Stimulated activated effector memory CD8-positive, alpha-beta T cell treated with anti-CD3 and anti-CD28 coated beads, Interleukin-12 subunit alpha, Interleukin-12 subunit beta, amount 100 ng/mL, for 72 hours (primary cell): ENCODE measurements at places on chromosomes 2 and 18.

DNA sequence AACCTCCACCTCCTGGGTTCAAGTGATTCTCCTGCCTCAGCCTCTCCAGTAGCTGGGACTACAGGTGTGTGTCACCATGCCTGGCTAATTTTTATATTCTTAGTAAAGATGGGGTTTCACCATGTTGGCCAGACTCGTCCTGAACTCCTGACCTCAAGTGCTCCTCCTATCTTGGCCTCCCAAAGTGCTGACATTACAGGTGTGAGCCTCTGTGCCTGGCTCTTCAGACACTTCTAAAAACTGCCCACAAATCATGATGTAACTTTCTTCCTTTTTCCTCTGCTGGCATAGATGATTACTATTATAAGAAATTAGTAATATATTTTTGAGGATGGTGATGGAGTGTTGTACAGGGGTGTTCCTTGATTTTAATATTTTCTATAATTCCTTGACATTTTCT, 6.0 kb downstream of the OSBPL6 start:
- no peak for DNase-seq

- no peak for DNase-seq
These were observed 38.2 kb downstream of the CERS6 start for GRCh38 chr2:168494190-168494711.

DNA sequence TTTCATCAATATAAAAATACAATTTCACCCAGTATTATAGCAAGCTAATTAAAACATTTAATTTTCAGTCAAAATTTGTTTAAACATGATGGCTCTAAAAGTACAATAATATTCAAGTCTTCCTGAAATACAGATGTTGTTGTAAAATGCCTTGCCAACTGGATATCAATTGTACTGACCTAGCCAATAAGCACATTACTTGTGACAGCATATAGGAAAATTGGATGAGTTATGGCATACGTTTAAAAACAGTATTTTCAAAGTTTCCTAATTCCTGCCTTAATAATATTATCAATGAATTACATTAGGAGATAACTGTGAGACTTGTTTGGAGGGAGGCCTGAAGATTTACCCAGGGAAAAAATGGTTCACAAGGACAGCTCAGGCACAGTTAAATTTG, 336.9 kb upstream of the CDH20 start:
- no peak for DNase-seq

DNA sequence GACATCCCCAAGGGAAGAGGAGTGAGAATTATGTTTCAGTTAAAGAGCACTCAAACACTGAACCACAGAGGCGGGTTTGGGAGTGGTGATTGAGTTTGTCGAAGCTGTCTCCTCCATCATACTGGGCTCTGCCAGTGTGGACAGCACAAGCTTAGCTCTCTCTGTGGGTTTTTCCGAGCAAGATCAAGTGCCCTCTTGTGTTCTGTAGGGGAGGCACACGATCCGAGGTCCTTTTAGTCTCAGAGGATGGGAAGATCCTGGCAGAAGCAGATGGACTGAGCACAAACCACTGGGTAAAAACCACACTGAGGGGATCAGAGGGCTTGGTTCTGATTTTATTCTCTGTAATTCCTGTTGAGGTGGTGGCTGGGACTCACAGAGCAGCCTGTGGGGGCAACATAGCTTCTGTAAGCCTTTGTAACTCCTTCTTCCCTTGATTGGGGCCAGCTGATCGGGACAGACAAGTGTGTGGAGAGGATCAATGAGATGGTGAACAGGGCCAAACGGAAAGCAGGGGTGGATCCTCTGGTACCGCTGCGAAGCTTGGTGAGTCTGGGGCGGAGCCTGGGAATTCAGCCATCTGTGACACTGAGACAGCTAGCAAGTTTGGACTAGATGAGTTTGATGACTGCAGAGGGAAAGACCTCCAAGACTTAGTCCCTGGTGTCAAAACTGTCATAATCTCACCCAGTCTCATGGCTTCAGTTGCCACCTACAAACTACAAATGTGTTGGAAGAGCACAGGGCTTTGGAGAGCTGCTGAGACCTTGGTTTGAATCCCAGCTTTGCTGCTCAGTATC, 2.0 kb downstream of the NAGK start:
- DNase-seq, result no peak

DNA sequence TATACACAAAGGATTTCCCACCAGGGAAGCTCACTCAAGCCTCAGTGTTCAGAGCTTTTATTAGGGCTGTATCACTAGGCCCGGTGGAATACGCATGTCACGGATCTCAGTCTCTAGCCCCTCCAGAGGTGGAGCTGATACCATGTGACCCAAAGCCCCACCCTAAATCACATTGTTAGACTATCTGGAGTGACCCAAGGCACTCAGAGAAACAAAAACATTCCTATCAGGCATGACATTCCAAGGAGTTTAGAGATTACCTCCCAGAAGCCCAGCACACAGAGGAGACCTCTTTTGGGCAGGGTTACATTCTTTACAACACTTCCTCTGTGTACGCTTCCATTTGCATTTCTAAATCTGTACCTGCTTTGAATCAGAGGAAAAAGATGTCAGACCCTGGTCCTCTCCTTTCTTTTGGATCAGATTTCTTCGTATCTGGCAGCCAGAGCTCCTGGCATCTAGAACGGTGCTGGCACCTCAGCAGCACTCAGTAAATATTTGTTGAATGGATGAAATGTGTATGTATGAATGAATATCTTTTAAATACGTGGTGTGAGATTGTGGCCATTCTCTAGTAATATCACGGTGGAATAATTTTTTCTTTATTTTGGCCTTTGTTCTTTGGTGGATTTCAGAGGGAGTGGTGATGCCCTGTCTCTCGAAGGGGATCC, 37.7 kb upstream of the SMAD2 start:
- no peak for DNase-seq

GRCh38 chr2:127683056-127683455, 7.7 kb upstream of the LIMS2 start:
- DNase-seq, result no peak

DNA sequence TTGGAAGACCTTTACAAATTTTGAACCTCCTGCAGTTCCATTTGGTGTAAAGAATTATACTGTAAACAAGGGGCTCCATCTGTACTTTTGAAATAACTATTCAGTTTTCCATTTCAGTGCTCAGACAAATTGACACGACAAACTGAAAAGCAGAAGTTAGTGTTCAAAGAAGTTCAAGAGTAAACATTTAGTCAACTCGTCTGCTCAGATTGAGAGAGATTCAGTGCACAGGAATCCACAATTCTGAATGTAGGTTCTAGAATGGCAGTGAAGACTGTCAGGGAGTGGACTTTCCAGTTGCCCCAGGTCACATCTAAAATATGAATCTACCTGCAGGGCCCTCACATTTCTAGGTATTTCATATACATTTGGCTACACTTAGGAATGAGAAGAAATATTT, 322.3 kb upstream of the TCF4 start:
- DNase-seq, result no peak

DNA sequence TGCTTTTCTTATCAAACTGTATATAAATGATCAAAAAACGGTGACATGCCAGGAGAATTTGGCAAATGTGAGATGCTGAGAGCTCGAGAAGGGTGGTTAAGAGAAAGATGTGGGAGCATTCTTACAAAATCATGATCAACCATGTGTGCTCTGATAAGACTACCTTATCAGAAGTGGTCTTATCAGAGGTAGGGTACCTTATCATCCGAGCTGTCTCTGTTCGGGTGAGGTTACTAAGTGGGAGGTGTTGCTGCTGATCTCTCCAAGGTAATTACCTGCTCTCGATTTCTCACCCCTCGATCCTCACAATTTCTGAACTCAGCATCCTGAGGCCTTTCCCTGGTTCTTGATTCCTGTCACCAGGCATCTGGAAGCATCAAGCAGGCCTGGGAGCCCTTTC, 813.0 kb upstream of the ID2 start:
- DNase-seq, result peak; percentile 4

DNA sequence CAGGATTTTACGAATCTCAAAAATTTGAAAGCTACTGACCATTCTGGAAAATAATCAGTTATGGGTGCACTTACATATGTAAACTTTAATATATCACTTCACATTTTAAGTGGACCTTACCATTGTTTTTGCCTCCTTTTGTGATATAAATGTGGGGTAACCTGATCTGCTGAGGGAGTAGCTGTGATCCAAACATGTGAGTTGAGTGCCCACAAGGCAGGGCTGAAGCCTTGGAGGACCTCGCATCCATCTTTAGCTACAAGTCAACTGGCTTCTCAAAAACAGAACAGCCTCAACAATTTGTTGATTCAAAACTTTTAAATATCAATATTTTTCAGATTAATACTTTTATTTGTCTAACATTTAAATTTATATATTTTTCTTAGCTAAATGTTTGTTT, 178.2 kb downstream of the PLCL1 start:
- no peak for DNase-seq

DNA sequence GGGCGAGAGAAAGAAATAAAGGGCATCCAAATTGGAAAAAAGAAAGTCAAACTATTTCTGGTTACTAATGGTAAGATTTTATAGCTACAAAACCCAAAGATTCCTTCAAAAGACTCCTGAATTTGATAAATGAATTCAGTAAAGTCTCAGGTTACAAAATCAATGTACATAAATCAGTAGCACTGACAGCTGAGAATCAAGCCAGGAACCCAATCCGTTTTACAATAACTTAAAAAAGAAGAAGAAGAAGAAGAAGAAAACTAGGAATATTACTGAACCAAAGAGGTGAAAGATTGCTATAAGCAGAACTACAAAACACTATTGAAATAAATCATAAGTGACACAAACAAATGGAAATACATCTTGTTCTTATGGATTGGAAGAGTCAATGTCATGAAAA, 291.5 kb upstream of the GULP1 start:
- DNase-seq, result no peak

- no peak for DNase-seq
These were observed 10.4 kb downstream of the ADCY3 start for GRCh38 chr2:24909555-24910177.

DNA sequence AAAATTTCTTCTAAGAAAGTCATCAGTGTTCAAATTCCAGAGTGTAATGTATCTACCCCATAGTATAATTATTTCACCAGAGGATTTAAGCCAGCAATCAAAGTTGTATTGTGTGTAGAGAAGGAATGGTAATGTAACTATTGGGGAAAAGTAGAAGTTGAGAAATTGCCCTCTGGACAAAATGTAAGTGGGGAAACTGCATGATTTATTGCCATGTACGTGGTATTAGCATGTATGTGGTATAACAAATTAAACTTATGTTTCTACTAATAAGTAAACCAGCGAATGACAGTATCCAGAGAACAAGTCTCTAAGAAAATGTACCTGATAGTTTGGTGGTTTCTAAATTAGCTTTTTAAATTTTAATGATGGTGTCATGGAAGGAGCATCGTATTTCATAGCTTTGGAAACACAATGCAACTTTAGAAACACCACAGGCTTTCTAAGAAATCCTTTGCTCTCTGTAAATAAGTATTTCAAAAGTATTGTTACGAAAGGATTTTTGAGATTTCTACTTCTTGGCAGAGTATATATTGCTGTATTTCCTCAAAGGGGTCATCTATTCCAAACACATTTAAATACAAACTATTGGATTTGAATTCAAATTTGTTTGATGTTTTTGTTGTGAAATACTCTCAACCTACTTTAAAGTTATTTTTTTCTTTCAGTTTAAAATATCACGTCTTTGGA, 1018.9 kb upstream of the ZEB2 start:
- DNase-seq, result no peak

DNA sequence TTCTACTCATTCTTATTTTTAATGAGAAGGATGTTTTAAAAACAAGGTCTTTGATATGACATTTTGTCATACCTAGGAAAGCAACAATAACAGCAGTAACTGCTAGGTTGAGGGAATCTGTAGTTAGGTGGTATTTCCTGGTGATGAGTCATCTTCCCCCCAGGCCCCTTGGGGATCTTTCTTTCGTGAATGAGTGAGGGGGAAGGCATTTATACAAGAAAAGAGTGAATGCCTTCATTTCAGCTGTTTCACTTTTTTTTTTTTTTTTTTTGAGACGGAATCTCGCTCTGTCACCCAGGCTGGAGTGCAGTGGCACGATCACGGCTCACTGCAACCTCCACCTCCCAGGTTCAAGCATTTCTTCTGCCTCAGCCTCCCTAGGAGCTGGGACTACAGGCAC, 108.6 kb downstream of the MAP4K4 start:
- peak; percentile 47 for DNase-seq

DNA sequence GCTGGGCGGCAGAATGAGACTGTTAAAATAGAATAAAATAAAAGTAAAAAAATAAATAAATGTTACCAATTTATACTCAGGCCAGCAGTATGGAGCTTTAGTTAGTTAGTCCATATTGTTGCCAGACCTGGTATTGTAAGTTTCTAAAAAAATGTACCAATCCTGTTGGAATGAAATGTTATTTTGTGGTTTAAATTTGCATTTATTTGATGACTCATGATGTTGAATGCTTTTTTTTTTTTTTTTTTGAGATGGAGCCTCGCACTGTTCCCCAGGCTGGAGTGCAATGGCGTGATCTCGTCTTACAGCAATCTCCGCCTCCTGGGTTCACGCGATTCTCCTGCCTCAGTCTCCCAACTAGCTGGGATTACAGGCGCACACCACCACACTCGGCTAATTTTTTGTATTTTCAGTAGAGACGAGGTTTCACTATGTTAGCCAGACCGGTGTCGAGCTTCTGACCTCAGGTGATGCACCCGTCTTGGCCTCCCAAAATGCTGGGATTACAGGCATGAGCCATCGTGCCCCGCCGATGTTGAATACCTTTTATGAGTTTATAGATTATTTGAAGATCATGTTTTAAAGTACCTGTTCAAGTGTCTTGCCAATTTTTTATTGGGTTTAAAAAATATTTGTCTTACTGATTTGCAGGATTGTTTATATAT, 5.7 kb upstream of the PTPRN start:
- DNase-seq, result no peak

- no peak for DNase-seq
These were observed 11.6 kb upstream of the PTPN2 start for GRCh38 chr18:12895626-12896025.
